ENCODE measurements at places on chromosomes 5 and 9.

DNA sequence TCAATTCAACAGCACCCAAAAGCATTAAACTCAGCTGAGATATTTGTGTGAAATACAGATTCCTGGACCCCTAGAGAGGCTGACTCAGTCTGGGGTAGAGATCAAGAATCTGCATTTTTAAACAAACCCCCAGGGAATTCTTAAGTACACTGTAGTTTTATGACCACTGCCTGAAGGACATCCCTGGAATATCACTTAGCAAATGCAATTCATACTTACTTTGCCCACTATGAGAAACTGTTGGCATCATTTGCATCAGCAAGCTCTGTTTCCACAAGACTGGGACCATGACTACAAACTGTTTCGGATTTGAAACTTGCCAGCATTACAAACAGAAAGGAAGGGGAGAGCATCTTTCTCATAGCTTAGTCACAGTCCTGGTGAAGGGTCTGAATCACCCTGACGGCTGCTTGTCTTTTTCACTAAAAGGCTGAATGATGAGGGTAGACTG lies 63.7 kb downstream of the MLLT3 start:
- DNase-seq = no peak

DNA sequence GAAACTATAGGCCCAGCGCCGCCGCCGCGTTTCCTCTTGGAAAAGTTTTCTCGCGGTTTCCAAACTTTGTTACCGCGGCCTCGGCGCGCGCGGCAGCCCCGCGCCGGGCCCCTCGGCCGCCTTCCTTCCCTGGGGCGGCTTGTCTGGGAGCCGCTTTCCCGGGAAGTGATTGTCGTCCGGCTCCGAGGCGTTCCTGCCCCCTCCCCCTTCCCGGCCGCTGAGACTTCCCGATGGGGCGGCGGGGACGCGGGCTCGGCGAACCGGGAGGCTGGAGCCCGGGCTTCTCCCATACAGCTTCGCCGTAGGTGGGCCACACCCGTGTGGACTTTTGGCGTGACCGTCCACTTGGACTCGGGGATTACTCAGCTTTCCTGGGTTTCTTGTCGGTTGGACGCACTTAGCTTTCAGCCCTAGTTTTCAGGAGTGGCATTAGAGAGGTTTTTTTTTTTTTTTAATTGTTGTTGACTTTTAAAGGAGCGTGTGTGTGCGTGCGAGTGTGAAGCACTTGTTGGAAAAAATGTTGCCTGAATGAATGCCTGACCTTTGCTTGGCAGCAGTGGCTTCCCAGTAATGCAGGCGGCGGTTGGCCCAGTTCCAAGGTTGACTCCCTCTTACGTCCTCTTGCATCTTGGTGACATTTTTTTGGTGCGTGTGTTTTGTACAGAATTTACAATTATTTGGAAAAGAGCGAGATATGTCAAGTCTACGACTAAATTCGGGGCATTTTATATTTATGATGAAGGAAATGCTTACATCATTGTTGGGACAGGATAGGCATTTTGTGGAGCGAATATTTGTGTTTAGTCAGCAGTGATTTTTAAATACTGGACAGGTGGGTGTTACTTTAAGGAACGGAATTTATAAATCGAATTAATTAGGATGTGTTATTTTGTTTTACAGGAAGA lies 821 bp downstream of the CTNNA1 start:
- DNase-seq = peak; percentile 14

- no peak for DNase-seq
These were observed 605 bp downstream of the CHSY3 start for GRCh38 chr5:129904667-129905472.

DNA sequence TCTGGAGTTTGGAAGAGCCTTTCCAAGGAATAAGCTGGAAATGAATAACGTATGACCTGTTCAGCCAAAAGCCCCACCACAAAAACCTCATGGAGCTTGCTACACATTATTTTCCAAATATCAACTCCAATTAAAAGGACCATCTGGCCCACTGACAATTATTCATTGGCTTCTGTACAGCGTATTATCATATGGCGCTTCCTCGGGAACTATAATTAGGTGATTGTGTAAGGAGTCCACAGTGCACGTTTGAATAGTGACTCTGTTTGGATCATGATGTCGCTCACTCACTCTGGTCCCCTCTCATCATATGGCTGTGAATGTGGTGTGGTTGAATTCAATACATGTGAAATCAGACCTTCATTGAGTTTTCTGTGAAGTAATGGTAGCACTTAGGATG lies 52.1 kb downstream of the GDNF start:
- no peak for DNase-seq
